GM12865 (cell line): ENCODE measurements at places on chromosomes 6 and 20.
A peak's percentile ranks its signal among the peaks of the same experiment; 100 is the strongest.

GRCh38 chr20:15564981-15565380 is 1008.3 kb downstream of the KIF16B start:
- DNase-seq: peak; percentile 75

- DNase-seq: no peak
Measured at GRCh38 chr6:159760602-159761057, 1.2 kb upstream of the ACAT2 start.

DNA sequence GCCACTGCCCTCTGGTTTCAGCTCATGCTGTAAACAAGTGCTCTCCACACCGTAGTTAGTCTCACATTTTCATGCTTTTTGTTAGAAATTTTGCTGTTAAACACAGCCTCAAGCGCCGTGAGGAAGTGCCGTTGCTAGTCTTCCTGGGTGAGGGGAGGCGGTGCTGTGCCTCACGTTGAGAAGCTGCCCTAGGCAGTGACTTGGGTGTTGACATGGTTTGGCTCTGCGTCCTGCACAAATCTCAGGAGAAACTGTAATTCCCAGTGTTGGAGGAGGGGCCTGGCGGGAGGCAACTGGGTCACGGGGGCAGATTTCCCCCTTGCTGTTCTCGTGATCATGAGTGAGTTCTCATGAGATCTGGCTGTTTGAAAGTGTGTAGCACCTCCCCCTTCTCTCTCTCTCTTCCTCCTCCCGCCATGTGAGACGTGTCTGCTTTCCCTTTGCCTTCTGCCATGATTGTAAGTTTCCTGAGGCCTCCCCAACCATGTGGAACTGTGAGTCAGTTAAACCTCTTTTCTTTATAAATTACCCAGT is 95.8 kb downstream of the ERMARD start:
- no peak for DNase-seq

DNA sequence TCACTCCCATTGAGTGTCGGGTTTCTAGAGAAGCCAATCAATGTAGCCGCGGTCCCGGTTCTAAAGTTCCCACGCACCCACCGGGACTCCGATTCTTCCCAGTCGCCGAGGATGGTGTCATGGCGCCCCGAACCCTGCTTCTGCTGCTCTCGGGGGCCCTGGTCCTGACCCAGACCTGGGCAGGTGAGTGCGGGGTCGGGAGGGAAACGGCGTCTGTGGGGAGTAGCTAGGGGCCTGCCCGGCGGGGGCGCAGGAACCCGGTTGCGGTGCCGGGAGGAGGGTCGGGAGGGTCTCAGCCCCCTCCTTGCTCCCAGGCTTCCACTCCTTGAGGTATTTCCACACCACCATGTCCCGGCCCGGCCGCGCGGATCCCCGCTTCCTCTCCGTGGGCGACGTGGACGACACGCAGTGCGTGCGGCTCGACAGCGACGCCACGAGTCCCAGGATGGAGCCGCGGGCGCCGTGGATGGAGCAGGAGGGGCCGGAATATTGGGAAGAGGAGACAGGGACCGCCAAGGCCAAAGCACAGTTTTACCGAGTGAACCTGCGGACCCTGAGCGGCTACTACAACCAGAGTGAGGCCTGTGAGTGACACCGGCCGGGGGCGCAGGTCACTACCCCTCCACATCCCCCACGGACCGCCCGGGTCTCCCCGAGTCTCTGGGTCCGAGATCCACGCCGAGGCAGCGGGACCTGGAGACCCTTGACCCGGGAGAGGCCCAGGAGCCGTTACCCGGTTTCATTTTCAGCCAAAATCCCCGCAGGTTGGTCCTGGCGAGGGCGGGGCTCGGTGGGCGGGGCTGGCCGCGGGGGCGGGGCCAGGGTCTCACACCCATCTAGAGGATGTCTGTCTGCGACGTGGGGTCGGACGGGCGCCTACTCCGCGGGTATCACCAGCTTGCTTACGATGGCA is 35.2 kb upstream of the HLA-G start:
- DNase-seq: peak; percentile 50

- DNase-seq: no peak
Measured at GRCh38 chr6:105256619-105257018, 76.8 kb upstream of the POPDC3 start.

DNA sequence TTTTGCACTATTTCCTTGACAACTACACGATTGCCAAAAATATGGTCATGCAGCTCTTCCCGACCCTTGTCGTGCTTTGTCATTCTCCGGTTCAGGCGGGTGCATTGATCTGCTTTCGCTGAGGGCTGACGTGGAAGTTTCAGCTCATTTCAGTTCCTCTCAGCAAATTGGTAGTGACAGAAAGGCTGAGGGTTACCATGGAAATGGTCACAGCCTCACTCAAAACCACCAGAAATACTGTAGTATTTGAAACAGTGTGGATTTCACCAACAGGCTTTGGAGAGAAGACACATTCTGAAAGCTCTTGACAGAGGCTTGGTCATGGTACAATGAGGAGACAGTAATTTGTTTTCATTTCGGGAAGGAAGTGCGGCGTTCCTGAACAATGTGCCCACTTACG is 99.7 kb upstream of the EXOC2 start:
- peak; percentile 17 for DNase-seq

DNA sequence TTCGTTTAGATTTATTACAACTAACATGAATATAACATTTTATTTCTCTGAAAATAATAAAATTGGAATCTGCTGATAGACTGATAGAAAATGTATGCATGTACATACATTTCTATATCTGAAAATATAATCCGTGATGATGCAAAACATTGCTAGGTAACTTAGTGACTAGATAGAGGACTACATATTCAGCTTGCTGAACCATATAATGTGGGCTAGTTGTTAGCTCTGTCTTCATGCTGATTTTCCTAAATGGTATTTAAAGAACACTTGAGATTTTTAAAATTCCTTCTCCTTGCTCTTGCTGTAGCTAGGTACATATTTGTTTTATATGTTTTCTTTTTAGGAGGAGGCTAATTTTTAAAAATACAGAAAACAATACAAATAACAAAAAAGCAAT is 38.4 kb upstream of the TAGAP start:
- no peak for DNase-seq

- no peak for DNase-seq
Measured at GRCh38 chr20:32473231-32474008, 111.7 kb downstream of the NOL4L start.
